ENCODE measurements at places on chromosomes 11 and 22.

DNA sequence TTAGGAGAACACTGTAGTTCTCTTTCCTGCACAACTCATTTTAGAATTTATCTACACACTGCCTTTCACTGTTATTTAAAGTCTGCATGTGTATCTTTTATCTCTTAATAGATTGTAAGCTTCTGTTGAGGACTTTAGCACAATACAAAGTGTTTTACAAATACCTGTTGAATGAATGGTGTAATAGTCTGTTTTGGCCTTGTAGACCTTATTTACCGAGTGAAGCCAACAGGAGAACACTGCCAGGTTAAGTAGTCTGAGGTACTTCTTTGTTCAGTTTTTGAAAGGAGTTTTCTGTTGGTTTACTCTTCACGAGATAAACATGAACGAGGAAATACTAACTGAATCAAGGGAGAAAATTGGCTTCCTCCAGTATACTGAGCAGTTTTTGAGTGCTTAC lies 31.0 kb downstream of the SIK2 start:
- DNase-seq: no peak

GRCh38 chr11:75152090-75152489 lies 1.2 kb downstream of the SLCO2B1 start:
- DNase-seq: no peak

DNA sequence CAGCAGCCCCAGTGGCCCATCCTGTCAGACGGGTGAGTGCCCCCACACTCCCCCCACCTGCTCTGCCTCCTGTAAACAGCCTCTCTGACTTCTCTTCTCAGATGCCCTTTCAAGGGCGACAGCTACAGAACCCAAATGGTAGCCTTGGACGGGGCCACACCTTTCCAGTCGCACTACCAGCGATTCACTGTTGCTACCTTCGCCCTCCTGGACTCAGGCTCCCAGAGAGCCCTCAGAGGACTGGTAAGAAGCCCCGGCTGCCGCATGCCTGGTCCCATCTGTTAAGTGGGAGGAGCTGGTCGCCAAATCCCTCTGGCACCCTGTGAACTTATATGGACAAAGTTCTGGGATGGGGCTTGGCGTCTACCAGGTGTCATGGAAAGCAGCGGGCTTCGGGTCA lies 6.2 kb downstream of the ZP1 start:
- DNase-seq: no peak

GRCh38 chr22:47041271-47042115 lies 279.0 kb downstream of the TBC1D22A start:
- DNase-seq: no peak

DNA sequence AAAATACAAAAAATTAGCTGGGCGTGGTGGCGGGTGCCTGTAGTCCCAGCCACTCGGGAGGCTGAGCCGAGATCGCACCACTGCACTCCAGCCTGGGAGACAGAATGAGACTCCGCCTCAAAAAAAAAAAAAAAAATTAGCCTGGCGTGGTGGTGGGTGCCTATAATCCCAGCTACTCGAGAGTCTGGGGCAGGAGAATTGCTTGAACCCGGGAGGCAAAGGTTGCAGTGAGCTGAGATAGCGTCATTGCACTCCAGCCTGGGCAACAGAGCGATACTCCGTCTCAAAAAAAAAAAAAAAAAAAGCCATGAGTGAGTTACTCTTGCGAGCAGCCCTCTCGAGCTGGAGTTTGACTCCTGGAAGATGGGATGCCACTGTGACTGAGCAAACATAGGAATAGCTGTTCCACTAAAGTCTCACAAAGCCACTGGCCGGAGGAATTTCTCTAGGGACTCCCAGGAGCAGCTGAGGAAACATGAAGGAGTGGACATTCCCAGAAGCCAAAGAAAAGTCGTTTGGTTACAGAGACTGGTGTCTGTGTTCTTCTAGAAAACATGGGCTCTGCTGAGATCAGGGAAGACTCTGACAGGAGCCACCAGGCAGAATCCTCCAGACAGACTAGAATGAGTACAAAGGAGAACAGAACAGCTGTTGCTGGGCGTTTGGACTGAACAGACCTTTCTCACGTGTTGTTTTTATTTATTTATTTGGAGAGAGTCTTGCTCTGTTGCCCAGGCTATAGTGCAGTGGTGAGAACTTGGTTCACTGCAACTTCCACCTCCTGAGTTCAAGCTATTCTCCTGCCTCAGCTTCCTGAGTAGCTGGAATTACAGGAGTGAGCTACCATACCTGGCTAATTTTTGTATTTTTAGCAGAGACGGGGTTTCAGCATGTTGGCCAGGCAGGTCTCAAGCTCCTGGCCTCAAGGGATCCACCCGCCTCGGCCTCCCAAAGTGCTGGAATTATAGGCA lies 32.4 kb upstream of the MYH9 start:
- DNase-seq: peak; percentile 13

GRCh38 chr11:123939317-123939716 lies at the start of gene OR4D5:
OR4D5 (plus strand) TSS chr11:123939617; CDS start chr11:123939617, 0 bp downstream.
- no peak for DNase-seq

DNA sequence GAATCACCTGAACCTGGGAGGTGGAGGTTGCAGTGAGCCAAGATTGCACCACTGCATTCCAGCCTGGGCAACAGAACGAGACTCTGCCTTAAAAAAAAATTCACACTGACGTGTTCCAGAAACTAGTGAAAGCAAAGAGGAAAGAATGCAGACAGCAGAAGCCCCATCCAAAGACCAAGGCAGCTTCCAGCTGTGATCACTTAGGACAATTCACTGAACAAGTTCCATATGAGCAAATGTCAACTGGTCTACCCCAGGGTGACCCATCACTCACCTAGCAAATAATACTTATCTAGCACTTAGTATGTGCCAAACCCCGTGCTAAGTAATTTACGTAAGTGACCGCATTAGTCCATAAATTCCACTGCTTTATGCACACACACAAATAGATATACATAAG lies 138.9 kb downstream of the LARGE1 start:
- DNase-seq: peak; percentile 32

- DNase-seq: no peak
Measured at GRCh38 chr11:70328556-70328955, 58.1 kb downstream of the PPFIA1 start.

DNA sequence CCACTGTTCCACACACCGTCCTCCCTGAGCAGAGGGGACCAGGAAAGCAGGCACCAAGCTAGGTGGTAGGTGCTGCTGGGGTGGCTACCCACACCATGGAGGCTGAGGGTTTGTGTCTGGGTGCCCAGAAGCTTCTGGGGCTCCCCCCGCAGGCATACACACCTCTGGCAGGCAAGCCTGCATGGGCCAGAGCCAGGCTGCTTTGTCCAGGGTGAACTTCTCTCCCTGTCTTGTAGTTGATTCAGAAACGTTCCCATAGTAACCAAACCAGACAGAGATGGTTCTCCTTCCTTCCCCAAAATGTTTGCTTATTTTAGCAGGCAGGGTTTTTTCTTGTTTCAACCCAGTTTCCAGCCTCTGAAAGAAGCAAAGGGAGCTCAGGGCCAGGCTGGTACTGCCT lies 40.9 kb upstream of the SUSD2 start:
- DNase-seq: no peak

- DNase-seq: no peak
Measured at GRCh38 chr22:36319595-36320497, 66.9 kb downstream of the APOL1 start.

DNA sequence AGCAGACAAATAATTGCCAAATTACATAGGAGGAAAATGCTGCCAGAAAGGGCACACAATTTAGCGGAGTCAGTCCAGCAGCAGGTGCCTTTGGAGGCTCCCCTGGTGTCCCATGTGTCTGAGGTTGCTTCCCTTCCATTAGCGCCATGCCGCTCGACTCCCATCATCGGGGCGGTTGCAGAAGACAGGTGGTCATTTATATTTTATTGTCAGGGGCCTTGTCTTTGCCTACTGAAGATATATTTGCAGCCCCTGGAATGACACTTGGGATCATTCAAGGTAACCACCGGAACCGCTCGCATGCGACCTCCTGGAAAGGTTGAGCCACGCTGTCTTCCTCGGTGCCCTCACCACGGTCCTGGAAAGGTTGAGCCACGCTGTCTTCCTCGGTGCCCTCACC lies 298.3 kb downstream of the TBC1D22A start:
- DNase-seq: no peak

GRCh38 chr22:36362932-36363331 lies 24.8 kb downstream of the MYH9 start:
- peak; percentile 66 for DNase-seq

DNA sequence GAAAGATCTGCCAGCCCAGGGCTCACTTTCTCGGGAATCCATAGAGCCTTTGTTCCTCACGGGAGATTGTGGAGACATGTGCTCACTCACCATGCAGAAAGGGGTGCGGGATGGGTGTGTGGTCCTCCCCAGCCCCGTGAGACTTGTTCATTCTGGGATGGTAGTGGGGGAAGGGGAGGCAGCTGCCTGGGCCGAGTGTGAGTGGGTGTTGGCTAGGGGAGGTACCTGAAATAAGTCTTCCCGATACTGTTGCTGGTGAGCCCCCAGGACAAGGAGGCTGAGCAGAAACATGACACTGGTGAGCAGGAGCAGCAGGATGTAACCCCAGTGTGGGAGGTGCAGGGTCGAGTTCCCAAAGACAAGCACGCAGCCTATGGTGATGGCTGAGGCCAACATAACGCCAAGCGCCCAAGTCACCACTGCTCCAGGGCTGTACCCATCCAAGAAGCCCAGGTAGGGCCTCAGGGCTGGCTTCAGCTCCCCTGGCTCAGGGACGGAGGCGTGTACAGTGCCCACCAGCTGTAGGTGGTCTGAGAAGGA lies 2.8 kb downstream of the SLC7A4 start:
- DNase-seq: no peak

DNA sequence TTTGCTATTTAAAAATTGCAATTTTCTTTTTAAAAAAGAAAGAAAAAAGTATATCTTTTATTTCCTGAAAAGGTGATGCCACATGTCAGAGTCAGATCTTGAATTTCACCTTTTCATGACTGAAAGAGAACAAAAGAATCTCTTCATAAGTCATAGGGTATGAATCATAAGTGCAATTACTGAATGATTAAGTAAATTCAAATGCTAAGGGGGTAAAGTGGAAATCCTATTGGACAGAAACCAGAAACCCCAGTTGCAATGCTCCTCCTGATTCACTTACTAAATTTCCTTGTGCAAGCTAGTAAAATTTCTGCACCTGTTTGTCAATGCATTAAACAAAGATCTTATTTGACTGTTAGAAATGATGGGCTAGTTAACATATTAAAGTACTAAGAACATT lies 8.2 kb upstream of the PRRG4 start:
- peak; percentile 47 for DNase-seq

- no peak for DNase-seq
Measured at GRCh38 chr11:64026575-64027205, 9.0 kb upstream of the FLRT1 start.

DNA sequence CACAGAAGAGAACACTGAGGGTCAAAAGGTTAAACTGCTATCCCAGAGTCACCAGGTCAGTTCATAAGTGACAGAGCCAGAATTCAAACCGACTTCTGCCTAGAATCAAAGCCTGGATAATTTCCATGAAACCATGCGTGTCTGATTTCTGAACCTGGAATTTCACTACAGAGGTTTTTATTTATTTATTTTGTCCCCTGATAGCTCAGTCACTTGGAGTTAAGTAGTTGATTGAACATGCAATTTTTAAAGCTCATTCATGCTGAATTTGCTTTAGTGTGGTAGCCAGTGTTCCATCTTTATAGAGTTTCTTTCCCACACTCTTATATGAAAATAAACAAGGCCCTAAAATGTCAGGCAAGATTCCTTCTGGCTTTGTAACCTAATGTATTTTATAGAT lies 93.2 kb downstream of the NAV2 start:
- no peak for DNase-seq

DNA sequence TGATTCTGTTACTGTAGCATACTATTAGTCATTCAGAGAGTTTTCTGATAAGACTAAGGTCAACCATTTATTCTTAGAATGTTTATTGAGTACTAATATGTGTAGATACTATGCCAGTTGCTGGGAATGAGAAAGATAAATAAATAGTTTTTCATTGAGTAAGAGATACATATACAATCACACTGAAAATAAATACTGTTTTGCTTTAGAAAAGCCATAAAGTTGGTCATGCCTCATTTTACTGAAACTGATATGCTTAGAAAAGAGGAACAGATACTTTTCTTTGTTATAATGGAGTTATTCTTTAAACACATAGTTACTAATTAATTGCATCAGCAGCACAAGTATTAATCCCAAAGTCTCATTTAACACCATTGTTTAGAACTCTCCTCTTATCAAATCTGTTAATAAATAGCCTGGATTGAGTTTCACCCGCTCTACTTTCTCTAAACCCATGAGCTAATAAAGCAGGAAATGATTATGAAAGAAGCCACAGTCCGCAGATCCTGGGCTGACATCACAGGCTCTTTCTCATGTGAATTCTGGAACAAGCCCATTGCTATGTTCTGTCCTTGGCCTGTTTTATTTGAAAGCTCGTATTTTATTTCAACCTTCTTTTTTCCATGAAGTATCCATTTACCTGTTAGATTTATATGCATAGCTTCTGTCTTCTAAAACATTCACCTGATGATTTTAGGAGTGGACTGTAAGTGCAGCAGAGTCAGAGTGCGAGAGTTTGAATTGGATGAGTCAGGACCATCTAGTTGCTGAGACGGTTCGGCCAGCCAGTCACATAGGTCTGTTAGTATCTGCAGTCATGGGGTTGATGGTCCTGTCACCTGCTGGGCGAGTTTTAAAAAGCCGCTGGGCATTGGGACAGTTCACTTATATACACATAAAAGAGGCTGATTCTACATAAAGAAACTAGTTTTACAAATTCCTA lies 35.5 kb downstream of the PIWIL4 start:
- peak; percentile 91 for DNase-seq

DNA sequence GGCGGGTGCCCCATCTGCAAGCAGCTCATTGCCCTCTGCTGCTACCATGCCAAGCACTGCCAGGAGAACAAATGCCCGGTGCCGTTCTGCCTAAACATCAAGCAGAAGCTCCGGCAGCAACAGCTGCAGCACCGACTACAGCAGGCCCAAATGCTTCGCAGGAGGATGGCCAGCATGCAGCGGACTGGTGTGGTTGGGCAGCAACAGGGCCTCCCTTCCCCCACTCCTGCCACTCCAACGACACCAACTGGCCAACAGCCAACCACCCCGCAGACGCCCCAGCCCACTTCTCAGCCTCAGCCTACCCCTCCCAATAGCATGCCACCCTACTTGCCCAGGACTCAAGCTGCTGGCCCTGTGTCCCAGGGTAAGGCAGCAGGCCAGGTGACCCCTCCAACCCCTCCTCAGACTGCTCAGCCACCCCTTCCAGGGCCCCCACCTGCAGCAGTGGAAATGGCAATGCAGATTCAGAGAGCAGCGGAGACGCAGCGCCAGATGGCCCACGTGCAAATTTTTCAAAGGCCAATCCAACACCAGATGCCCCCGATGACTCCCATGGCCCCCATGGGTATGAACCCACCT lies 28.0 kb upstream of the L3MBTL2 start:
- DNase-seq: no peak

GRCh38 chr11:130872981-130873380 lies 43.3 kb downstream of the SNX19 start:
- peak; percentile 93 for DNase-seq

DNA sequence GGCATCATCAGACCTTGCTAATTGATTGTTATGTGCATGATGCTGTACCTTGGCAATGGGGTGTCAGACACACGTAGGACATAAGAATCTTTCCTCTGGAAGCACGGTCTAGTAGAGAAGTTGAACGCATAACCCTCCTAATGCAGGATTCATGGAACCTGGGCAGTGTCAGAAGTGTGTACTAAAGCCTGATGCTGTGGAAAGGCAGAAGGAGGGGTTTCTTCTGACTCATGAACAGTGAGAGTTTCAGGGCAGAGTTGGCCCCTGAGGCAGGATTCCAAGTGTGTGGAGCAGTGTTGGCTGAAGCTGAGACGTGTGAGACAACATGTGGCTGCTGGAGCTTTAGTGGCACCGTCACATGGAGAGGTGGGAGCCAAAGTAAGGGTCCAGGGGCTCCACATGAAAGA lies 3.5 kb downstream of the PANX1 start:
- DNase-seq: peak; percentile 94

GRCh38 chr11:85922367-85922766 lies 67.2 kb downstream of the CCDC83 start:
- DNase-seq: no peak
